A549 treated with AZD2906 at 1 μM for 4 hours (cell line): ENCODE measurements at places on chromosomes 6 and 20. TPM values are rescaled to one million over a fixed set of nuclear protein-coding genes. Genes with fewer than 3 reads are reported as not detected.

Gene MAP3K5
- 2.0 to 2.2 TPM (median 2.0 TPM) in 5 replicates for total RNA-seq

Gene BTNL2
- not detected in 5 replicates for total RNA-seq

Gene MEP1A
- not detected in 5 replicates for total RNA-seq

Gene PLG
- total RNA-seq, result not detected in 5 replicates

Gene JPH2
- 5.9 to 7.9 TPM (median 7.8 TPM) in 5 replicates for total RNA-seq

Gene MYO6
- total RNA-seq, result 6.2 to 7.3 TPM (median 6.7 TPM) in 5 replicates

Gene BIRC7
- 1.4 to 3.0 TPM (median 2.3 TPM) in 5 replicates for total RNA-seq

Gene HSPA1L
- total RNA-seq, result 1.2 to 1.7 TPM (median 1.4 TPM) in 5 replicates

Gene ABHD16A
- total RNA-seq, result 14.2 to 17.5 TPM (median 16.7 TPM) in 5 replicates

Gene SLC44A4
- total RNA-seq, result 0.05 TPM in 3 of 5 replicates, not detected in the others

Gene SLC52A3
- total RNA-seq, result 0.32 to 0.54 TPM (median 0.49 TPM) in 5 replicates

Gene HCK
- total RNA-seq, result 0.05 to 0.11 TPM (median 0.06 TPM) in 5 replicates

Gene DIDO1
- 22.5 to 24.5 TPM (median 23.9 TPM) in 5 replicates for total RNA-seq

Gene BRPF3
- 8.3 to 9.5 TPM (median 9.1 TPM) in 5 replicates for total RNA-seq

Gene RPS10
- 1,967 to 2,217 TPM (median 2,066 TPM) in 5 replicates for total RNA-seq

Gene SLC17A1
- 0.06 TPM in 1 of 5 replicates, not detected in the others for total RNA-seq

Gene KCNK16
- not detected in 5 replicates for total RNA-seq

Gene PNPLA1
- not detected in 5 replicates for total RNA-seq

Gene CNR1
- 1.8 to 2.4 TPM (median 1.9 TPM) in 5 replicates for total RNA-seq

Gene SSTR4
- total RNA-seq, result 0.43 to 0.96 TPM (median 0.79 TPM) in 5 replicates

Gene NFATC2
- total RNA-seq, result 7.4 to 8.9 TPM (median 8.4 TPM) in 5 replicates

Gene ZNF318
- total RNA-seq, result 3.9 to 5.4 TPM (median 4.7 TPM) in 5 replicates

Gene DYNLT2
- 0.45 to 0.63 TPM (median 0.49 TPM) in 5 replicates for total RNA-seq

Gene GNAS-AS1
- total RNA-seq, result not detected in 5 replicates

Gene GABRR1
- total RNA-seq, result not detected in 5 replicates

Gene MUC21
- total RNA-seq, result 0.03 to 0.04 TPM in 2 of 5 replicates, not detected in the others
